CD4-positive, CD25-positive, alpha-beta regulatory T cell (primary cell): ENCODE measurements at places on chromosomes 1 and 21. TPM values are rescaled to one million over a fixed set of nuclear protein-coding genes. Genes with fewer than 3 reads are reported as not detected.
A peak's percentile ranks its signal among the peaks of the same experiment; 100 is the strongest.

GRCh38 chr21:45347048-45347711 is 57.8 kb upstream of the COL18A1 start:
- no peak for DNase-seq

- DNase-seq, result peak; percentile 69
Measured at GRCh38 chr1:101236516-101237228, at the start of gene S1PR1. S1PR1 (plus strand) TSS chr1:101237019; CDS start chr1:101238985, 1,966 bp downstream.

DNA sequence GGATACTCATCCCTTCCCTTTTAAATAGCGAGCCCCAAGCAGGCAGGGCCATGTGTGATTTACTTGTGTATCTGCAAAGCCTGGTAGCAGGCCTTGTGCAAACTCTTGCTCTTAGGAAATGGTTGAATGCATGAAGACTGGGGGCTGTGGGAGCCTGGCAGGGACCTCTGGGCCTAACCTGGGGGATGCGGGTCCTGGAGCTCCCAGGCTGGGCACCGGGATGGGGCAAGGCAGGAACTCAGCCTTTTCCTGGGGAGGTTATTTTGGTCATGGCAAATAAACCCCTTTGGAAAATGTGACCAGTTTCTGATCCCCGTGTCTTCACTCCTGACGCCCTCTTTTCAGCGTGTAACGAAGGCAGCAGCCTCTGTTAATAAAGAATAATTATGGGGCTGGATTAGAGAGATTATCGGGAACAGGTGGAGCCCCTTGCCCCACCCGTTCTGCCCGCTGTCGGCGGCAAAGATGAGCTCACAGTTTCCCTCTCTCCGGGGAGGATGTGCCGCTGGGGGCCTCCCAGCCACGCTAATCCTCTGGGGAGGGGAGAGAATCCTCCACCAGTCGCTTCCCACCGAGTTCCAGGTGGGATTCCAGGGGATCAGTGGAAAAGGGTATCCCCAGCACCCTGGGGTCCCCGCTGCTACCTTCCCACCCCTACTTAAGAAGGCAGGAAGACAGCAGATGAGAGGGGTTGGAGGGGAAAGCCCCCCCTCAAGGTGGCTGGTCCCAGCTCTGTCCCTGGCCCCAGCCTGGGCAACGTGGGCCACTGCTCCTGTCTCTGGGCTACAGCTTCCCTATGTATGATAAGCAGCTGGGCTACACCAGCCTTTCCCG is 69.7 kb upstream of the WNT4 start:
- no peak for DNase-seq

DNA sequence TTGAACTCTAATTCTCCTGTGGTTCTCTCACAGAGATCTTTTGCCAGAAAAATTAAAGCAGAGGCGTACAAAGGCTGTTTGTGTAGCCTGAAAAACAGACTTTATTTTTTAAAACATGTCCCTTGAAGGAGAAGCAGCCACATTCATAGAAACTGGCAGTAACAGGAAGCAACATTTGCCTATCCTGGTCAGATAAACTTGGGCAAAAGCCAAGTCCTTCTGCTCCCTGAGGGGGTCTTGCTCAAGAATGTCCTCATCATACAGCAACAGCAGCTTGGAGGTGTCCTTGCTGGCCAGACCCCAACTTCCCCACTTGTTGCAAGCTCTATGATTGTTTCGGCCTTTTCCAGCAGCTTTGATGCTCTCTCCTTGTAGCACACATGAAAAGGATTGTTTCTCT is 36.3 kb downstream of the MSTO1 start:
- DNase-seq, result no peak

DNA sequence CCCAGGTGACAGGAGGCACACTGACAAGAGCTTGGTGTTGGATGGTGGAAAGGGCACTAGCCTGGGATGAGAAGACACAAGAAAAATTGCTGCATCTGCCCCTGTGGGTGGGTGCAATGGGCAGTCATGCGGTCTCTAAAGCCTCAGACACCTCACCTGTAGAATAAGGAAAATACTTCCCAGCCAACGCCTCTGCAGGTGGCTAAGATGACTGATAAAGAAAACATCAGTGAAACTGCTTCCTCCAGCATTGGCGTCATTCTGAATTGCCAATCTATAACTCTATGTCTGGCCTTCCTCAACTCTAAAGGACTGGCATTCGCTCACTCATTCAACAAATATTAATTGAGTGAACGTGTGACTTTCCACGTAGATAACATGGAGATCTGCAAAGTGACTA is 100.4 kb upstream of the F3 start:
- DNase-seq, result no peak

GRCh38 chr1:232282498-232282897 is 347.4 kb downstream of the SIPA1L2 start:
- no peak for DNase-seq

GRCh38 chr1:196317535-196318522 is 290.4 kb downstream of the KCNT2 start:
- DNase-seq, result no peak

- no peak for DNase-seq
Measured at GRCh38 chr1:51690285-51690961, 73.5 kb downstream of the OSBPL9 start.

- DNase-seq, result no peak
Measured at GRCh38 chr1:19206947-19207346, 3.1 kb downstream of the UBR4 start.

DNA sequence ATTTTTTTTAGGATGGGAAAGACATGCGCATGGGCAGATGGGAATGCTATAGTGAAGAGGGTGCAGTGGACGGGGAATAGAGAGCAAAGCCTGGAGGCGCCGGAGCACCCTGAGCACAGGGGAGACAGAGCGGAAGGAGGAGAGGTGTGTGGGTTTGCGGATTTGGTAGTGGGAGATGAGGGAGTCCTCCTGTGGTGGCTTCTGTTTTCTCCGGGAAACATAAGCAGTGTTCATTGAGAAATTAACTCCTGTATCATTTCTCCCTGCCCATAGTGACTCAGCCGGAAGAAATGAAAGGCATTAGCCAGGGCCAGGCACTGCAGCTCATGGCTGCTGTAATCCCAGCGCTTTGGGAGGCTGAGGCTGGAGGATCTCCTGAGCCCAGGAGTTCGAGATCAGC is 4.7 kb upstream of the PTPRF start:
- DNase-seq, result no peak

DNA sequence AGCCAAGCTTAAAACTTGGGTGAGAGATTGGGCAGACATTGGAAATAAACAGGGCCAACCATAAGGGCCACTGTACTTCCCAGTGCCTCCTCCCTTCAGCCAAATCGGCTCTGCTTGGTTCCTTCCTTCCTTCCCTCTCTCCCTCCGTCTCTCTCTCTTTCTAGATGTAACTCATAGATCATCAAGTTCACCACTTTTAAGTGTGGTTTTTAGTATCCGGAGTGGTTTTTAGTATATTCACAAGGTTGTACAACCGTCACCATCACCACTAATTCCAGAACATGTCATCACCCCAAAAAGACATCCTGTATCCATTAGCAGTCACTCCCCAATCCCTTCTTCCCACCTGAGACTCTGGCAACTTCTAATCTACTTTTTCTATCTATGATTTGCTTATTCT is 51.0 kb downstream of the MYSM1 start:
- no peak for DNase-seq

GRCh38 chr1:43034778-43035177 is 76.1 kb upstream of the SLC2A1 start:
- no peak for DNase-seq

DNA sequence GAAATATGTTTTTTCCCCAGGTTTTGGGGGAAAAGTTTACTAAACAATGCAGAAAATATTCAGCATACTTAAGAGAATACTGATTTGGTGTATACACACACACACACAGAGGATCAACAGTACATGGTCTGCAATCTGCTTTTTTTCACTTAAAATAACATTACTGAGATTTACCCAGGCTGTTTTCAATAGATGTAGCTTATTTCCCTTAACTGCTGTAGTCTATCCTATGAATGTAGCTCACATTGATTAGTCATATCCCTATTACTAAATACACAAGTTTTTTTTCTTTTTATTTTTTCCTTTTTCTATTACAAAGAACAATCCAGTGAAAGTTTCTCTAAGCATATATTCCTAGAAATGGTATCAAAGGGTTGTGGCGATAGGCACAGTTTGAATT is 266.7 kb upstream of the GREM2 start:
- DNase-seq, result no peak

DNA sequence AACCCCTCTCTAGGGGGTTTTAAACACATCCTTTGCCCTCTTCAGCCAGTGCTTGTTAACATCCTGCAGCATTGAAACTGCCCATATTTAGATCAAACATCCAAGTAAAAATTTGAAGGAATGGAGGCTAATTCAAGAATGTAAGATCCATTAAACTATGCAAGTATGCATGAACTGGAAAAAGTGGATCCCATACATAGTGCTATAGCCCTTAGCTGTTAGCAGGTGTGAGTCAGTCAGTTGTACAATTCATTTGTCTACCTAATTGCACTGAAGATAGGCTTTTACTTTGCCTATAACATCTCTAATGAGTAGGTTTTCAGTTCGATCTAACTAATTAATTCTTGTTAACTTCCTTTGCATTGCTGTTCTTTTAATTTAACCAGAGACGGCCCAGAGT is 270.9 kb downstream of the LMO4 start:
- no peak for DNase-seq

- DNase-seq, result peak; percentile 65
Measured at GRCh38 chr1:224513787-224514209, 79.2 kb upstream of the WDR26 start.

GRCh38 chr1:111512931-111513330 is 9.5 kb upstream of the ADORA3 start:
- no peak for DNase-seq

DNA sequence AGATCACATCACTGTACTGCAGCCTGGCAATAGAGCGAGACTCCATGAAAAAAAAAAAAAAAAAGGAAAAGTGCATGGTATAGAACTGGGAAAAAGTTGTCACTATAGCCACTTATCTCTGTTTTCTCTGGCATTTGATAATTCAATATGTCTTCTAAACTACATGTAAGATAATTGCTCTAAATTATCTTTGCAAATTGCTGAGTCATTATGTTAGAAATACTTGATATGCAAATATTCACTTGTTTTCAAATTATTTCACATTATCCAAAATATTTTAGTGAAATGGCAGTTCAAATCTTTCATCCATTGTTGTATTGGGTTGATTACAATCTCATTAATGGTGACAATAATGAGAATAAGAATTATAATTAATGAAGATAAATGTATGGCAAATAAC is 1455.1 kb downstream of the KCNT2 start:
- DNase-seq, result no peak

DNA sequence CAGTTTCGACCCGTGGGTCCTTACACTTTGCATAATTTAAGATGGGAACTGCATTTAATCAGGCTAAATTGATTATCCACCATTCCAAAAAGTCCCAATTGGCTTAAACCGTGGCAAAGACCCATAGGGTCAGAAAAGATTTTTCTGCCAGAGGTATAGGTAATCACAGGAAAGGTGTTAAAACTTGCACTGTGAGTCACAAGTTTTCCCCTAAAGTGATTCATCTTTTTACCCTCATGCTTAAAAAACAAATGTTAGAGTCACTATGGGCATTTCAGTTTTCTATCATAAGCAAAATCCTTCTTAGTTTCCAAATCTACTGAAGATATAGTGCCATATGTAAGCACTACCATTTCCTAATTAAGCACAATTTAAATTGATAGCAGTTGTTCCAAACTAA is 1079.8 kb downstream of the ADGRL2 start:
- no peak for DNase-seq

DNA sequence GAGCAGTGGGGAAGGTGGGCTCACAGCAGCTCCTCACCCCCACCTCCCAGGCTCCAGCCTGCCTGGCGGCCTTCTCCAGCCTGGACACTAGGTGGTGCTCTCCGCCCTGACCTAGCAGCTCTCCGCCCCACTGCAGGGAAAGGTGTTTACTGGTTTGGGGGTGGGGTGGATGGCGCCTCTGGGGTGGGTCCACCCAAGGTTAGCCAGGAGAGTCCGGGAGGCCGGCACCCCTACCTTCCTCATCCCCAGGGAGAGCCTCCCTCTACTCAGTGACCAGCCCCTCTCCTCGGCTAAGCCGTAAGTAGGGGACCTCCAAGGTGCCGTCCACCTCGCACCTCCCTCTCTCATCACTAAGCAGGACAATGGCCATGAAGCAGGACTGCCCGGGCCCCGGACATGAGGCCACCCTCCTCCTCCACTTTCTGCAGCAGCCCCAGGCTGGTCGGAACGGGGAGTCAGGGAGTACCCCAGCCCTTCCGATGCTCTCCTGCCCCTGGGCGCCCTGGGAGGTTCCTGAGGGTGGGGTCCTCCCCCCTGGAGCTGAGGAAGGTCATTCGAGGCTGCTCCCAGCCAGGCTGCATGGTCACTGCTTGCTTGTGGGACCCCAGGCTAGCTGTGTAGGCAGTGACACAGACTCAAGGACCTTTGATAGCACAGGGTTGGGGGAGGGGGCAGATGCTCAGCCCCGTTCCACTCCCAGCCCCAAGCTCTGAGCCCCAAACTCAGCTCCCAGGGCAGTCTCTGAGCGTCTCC is 101.4 kb upstream of the VAMP3 start:
- peak; percentile 63 for DNase-seq

DNA sequence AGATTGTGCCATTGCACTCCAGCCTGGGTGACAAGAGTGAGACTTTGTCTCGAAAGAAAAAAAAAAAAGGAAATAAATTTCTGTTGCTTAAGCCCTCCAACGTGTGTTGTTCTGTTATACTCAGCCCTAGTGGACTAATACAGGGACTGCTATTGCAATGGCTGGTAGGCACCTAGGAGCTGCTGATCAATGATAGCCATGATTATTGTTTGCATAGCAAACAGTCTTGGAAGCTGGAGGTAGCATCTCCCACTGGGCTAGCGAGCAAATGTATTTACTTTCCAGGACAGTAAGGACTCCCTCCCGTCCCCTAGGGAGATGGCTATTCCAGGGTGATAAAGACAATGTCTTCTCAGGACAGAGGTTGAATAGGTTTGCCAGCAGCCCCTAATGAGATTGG is 13.5 kb upstream of the TNFRSF8 start:
- DNase-seq, result no peak

DNA sequence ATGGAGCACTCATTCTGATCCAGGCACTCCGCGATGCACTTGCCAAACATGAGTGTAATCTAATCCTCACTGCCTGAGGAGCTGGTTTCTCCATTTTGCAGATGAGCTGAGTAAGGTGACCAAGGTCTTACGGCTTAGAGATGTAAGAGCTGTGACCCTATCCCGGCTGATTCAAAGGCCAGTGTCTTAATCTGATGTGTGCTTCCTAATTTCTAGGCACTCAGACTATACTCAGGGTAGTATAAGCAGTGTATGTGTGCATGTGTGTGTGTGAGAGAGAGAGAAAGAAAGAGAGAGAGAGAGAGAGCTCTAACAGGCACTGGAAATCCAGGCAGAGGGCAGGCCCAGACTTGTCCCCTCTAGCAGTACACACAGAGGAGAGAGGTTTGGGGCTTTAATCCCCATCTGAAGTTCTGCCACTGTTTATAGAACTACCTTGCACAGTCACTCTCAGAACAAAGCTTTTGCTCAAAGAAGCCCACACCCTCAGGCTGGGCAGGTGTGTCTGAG is 188.2 kb downstream of the ZBTB18 start:
- DNase-seq, result peak; percentile 83

GRCh38 chr1:240363914-240364313 is 248.0 kb downstream of the GREM2 start:
- no peak for DNase-seq

The OR2T35 gene
- total RNA-seq, result not detected

The OVAAL gene
- total RNA-seq, result not detected

The DPT gene
- not detected for total RNA-seq

The FBXO28 gene
- total RNA-seq, result 32.5 TPM

The TNNT2 gene
- total RNA-seq, result not detected

The CNKSR1 gene
- total RNA-seq, result 7.0 TPM

The FCRL2 gene
- total RNA-seq, result 0.17 TPM

The C8A gene
- not detected for total RNA-seq

The NBPF6 gene
- total RNA-seq, result not detected

The TEX38 gene
- not detected for total RNA-seq
